ENCODE measurements at places on chromosomes 4 and X. TPM values are rescaled to one million over a fixed set of nuclear protein-coding genes. Genes with fewer than 3 reads are reported as not detected.

- H3K27ac ChIP-seq: no peak overlapping the region
- H3K36me3 ChIP-seq: no peaks in the 10 kb centered on the region
- DNase-seq: no peak
- H3K4me3 ChIP-seq: no peak overlapping the region
- no peaks in the 10 kb centered on the region for H3K4me1 ChIP-seq
These were observed 80.9 kb downstream of the IL21 start for GRCh38 chr4:122539861-122540465.

ADGRG4 gene
- total RNA-seq: 0.10 TPM

DNA sequence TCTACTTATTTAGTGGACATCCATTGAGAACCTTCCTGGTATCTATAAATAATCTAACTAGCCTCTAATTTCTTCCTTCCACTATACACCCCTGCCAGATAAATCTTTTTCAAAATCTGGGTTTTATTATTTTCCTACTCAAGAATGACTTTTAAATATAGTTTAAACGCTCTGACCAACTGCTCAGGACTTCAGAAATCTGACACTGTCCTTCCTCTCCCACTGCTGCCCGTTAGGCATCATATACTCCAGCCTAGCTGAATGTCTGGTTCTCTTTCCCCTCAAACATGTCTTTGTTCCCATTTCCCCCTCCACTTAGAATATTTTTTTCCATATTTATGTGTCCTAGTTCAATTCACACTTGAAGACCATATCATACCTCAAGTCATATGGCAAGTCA is 35.2 kb upstream of the CBLL2 start:
- DNase-seq: no peak
- no peaks in the 10 kb centered on the region for H3K27me3 ChIP-seq
- no peak overlapping the region for H3K27ac ChIP-seq
- H3K4me1 ChIP-seq: no peaks in the 10 kb centered on the region
- H3K36me3 ChIP-seq: no peaks in the 10 kb centered on the region
- no peak overlapping the region for H3K4me3 ChIP-seq

DNA sequence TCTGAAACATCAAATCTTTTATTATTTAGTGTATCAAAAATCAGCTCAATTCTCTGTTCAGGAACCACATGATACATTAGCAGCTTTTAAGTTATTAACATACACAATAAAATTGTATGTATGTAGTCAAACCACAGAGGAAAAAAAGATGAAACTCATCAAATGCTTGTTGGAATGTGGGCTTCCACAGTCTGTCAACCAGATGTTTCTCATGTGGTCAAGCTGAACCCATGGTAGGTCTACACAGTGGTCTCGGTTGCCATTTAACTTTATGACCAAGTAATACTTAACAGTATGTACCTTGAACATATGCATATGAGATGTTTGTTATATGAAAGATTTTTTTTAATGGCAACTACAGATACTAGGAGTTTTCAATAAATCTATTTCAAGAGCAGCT is 427.8 kb downstream of the IL15 start:
- no peak overlapping the region for H3K27ac ChIP-seq
- no peak overlapping the region for H3K4me3 ChIP-seq
- no peaks in the 10 kb centered on the region for H3K27me3 ChIP-seq
- H3K36me3 ChIP-seq: no peaks in the 10 kb centered on the region
